ENCODE measurements at places on chromosomes 4 and X.

GRCh38 chr4:102036619-102037376 is 246.3 kb downstream of the BANK1 start:
- DNase-seq: peak; percentile 32

DNA sequence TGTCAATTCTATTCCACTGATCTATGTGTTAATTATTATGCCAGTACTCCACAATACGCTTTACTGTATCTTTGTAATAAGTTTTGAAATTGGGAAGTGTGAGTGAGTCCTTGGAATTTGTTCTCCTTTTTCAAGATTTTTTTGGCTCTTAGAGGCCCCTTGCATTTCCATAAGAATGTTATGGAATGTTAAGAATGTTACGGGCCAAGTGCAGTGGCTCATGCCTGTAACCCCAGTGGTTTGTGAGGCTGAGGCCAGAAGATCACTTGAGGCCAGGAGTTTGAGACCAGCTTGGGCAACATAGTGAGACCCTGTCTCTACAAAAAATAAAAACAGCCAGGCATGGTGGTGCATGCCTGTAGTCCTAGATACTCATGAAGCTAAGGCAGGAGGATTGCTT is 167.6 kb upstream of the CXorf66 start:
- no peak for DNase-seq

DNA sequence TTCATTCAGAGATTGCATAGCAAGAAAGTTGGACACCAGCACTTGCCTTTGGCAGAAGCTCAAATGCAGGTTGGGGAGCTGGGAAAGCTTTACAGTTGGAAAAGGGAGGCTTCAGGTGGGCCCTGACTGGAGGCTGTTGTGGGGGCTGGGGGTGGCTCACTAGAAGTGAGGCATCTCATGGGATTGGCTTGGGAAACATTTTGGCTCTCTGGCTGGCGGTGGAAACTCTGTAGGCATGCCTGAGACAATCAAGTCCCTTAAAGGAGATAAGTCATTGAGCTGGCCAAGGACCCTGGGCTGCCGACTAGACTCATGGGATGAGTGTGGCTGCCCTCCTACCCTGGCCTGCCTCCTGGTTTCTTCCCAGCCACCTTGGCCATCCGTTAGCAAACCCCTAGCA is 31.4 kb upstream of the STS start:
- DNase-seq: no peak

- DNase-seq: peak; percentile 66
Measured at GRCh38 chrX:27675493-27675892, 85.3 kb downstream of the DCAF8L2 start.

- DNase-seq: no peak
Measured at GRCh38 chrX:9286234-9286633, 178.6 kb upstream of the TBL1X start.
